ENCODE measurements at places on chromosomes 13 and 19.

DNA sequence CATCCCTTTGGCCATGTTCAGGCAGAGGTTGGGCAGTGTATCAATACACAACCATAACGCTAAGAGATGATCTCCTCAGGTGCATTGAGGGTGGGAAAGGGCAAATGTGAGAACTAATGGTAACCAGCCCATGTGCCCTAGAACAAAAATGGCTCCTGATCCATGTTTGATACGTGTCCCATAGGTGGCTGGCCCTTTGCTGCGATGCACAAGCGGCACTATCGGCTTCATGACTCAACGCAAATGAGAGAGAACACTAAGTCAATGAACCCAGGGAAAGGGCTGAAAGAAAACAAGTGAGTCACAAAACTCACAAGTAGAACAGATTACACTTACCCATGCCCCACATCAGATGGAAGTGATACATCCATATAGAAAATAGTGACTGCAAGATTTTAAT is 201.7 kb downstream of the ABCC4 start:
- no peak for DNase-seq

GRCh38 chr19:33335446-33335845 is 33.1 kb upstream of the CEBPA start:
- no peak for DNase-seq

GRCh38 chr13:101026328-101026727 is 351.7 kb upstream of the TMTC4 start:
- DNase-seq: no peak

DNA sequence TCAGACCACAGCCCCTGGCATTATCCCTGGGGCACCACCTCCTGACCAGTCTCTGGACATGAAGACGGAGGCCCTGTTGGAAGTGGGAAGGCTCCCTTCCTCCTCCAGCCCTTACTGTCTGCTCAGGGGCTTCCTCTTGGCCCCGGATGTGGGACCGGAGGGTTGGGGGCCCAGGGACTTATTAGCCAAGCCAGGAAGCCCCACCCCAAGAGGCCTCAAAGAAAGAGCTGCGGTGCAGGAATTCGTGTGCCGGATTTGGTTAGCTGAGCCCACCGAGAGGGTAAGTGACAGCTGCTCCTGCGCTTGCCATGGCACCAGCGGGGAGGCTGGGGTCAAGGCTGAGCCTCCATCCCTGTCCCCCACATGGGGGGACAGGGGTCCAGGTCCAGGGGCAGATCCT is at the start of gene RETN:
Gene RETN, plus strand, starts transcription at position 208 of the 400 bp plus-strand sequence. CDS start 278 bp downstream, outside the sequence.
- no peak for DNase-seq

- DNase-seq: no peak
These were observed at the start of gene KIRREL2 for GRCh38 chr19:35856546-35857149. Gene KIRREL2 (plus strand): TSS chr19:35856911. CDS start chr19:35857120, 209 bp downstream.

DNA sequence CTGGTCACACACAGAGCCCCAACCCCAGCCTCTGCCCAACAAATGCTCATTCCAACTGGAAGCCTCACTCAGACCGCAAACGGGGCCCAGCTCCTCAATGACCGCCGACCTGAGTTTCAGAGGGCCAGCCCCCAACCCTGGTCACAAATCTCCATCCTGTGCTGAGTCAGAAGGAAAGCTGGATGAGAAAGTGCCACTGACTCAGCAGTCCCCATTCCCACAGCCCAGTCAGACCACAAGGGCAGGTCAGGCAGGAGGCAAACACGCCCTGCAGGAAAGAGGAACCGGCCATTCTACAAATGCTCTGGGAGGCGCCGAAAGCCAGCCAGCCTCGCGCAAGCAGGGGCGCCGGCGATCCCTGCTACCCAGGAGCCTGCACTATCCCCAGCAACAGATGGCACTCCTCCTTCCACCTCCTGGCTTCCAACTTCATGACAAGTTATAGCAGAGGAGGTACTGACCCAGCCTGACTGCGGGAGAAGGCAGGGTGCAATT is 14.1 kb upstream of the PRKD2 start:
- DNase-seq: peak; percentile 86

DNA sequence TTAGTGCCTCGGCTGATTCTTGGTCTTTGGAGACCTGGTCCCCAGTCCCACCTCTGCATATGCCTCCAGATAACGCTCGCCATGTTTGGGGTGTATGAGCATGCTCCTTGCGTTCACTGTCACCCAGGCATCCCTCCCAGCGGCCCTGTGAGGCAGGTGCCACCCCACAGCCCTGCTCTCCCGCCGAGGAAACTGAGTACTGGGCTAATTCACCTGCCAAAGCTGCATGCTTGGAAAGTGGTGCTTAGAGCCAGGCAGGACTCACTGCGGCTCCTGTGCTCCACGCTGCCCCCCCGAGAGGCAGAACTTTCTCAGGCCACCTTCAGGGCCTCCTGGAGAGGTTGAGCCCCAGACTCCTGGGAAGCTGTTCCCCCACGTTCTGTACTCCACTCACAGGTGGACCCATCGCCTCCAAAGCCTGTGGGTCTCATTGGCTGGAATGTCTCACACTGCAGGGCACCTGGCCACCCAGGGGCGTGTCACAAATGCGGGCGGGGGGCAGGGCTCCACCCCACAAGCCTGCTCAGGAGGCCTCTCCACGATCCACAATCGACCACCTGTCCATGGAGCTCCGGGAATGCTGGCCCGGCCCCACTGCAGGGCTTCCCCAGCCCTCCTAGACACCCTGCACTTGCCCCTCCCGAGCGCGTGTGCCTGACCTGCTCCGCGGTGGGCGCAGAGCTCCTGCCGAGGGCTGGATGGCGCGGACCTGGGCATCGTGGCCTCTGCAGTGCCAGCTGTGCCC is 64.6 kb downstream of the ATP11A start:
- no peak for DNase-seq

DNA sequence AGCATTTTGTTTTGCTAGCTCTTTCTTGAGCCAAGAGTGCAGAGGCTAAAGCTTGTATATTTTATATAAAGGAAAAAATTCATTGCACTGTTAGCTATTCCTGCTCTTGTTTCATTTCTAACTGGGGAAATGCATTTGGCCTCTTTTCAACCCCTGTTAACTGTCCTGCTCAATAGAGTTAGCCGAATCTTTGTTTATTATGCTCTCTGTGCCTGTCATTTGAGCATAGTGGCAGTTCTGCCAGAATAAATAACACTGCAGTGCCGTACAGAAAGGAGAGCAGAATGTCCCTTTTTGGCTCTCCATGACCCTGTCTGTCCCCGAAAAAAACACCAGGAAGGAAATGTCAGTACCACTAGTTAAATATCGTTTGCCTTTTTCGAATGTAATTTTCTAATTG is 350.8 kb downstream of the MYO16 start:
- DNase-seq: no peak

- no peak for DNase-seq
These were observed 29.1 kb downstream of the TUBGCP3 start for GRCh38 chr13:112558696-112559418.

DNA sequence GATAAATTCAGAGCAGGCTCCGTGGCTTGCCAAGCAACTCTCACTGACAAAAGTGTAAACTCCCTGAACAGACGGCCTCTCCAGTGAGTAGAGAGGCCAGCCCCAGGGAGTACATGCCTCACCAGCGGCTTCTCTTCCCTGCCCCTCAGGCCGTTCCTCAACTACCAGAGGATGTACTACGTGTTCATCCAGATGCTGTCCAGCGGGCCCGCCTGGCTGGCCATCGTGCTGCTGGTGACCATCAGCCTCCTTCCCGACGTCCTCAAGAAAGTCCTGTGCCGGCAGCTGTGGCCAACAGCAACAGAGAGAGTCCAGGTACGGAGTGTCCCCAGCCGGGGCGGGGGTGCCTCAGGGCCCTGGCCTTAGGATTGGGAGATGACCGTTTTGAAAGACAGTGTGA is 93.4 kb upstream of the MCF2L start:
- DNase-seq: no peak

DNA sequence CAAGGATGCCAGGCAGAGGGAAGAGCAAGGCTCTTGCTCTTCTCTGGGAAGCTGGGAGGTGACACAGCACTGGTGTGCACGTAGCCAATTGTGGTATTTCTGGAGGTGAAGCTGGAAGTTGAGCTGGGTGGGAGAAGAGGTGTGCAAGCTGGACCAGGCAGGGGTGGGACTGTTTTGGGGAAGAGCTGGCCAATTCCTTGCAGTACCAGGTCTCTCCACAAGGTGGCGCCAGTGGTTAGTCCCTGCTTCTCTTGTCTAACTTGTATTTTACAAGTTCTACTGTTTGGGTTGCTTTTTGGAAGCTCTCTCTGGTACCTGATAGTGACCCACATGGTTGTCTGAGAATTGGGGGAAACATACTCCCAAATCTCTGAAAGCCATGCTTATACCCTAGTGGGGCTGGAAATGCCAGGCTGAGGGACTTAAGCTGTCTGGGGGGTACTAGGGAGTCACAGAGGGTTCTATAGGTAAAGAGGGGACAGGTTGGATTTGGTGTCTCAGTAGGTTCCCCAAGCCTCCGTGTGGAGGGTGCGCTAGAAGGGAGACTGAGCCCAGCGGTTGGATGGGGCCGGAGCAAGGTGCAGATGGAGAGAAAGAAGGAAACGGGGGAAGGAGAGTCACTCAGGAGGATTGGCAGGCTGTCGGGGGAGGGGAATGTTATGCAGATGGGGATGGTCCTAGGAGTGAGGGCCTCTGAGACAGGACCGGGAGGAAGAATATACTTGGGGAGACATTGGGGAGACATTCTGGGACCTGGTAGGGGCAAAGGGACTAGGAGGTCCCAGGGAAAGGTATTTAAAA is 3.0 kb downstream of the HPN start:
- DNase-seq: no peak

- no peak for DNase-seq
These were observed 16.8 kb downstream of the ELL start for GRCh38 chr19:18504886-18505610.

DNA sequence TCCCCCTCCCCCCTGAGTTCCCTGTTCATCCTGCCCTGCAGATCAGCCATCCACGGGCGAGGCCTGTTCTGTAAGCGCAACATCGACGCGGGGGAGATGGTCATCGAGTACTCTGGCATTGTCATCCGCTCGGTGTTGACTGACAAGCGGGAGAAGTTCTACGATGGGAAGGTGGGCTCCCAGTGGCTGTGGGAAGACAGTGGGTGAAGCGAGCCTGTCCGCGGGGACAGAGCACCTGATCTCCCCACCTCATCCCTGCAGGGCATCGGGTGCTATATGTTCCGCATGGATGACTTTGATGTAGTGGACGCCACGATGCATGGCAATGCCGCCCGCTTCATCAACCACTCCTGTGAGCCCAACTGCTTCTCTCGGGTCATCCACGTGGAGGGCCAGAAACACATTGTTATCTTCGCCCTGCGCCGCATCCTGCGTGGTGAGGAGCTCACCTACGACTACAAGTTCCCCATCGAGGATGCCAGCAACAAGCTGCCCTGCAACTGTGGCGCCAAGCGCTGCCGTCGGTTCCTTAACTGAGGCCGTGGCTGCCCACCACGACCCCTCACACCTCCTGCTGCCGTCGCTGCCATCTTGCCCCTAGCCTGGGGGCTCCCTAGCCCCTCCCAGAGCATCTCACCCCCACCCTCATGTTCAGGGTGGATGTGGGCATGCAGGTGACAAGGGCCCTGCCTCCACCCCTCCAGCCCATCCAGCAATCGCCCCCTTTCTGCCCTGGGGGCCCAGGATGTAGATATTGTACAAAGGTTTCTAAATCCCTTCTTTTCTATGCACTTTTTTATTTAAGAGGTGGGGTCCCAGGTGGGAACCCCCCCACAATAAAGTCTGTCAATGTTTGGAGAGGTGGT is 4.0 kb downstream of the IGFLR1 start:
- DNase-seq: no peak

DNA sequence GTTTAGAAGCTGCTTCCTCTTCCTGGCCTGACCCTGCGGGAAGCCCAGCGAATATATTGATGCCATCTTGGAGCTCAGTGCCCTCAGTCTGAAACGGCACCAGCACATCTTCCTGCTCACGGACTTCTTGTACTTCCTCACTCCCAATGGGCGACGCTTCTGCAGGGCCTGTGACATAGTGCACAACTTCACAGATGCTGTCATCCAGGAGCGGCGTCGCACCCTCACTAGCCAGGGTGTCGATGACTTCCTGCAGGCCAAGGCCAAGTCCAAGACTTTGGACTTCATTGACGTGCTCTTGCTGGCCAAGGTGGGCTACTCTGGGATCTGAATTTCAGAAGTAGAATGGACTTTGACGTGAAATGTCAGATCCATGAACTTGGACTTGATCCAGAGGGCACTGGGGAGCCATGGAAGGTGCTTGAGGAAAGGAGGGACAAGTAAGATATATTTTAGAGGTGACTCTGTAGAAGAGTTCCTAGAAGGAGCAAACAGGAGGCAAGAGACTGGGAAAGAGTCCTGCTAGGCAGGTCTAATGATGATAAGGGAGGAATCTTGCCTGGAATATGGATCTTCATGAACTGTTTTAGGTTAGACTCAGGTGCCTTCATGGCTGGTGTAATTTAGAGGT is 38.4 kb upstream of the CYP4F8 start:
- no peak for DNase-seq

DNA sequence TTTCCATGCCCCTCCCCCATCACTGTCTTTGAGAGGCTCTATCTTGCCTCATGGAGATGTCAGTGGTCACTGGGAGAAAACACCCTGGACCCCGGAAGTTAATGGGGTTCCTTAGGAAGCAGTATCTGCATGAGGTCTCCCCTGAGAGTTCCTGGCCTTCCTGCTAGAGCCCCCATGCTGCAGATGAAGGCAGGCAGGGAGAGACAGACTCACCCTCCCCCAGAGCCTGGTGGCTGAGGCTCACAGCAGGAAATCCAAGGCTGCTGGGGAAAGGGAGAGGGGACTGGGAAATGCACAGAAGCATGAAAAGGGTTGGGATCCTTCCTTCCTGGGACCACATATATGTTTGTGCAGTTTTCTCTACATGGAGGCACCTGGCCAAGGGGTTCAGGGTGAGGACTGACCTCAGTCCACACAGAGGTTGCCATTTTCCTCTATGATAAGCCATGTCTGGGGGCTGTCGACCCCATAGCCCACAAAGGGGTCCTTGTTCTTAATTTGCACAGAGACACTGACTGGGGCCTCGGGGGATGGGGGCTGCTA is 95.4 kb downstream of the RNASEH2B start:
- DNase-seq: no peak

GRCh38 chr19:3979674-3980352 is 5.5 kb downstream of the EEF2 start:
- DNase-seq: no peak

- DNase-seq: no peak
These were observed 1055.6 kb downstream of the PCDH17 start for GRCh38 chr13:58687148-58687547.

GRCh38 chr13:110507678-110508381 is 53.7 kb downstream of the RAB20 start:
- no peak for DNase-seq
